Stimulated activated naive CD8-positive, alpha-beta T cell treated with anti-CD3 and anti-CD28 coated beads, Interleukin-15, amount 100 ng/mL, for 72 hours (primary cell): ENCODE measurements at places on chromosomes 2 and 18.
A peak's percentile ranks its signal among the peaks of the same experiment; 100 is the strongest.

GRCh38 chr2:186544255-186544675 is 45.6 kb upstream of the ITGAV start:
- DNase-seq: no peak

DNA sequence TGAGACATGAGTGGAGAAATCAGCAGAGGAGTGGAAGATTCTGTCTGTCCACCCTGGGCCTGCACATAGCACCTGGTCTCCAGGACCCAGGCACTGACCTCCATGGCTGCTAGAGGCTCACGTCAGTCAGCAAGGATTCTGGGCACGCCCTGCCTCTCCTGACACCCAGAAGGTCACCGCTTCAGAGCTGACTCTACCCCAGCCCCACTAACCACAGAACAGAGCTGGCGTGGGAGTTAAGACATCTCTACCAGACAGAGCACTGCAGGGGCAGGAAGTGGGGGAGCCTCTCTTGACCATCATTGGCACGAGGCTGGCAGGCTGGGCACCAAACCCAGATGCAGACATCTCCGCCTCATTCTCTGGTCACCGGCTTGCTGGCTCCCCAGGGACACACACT is 3.0 kb downstream of the ADCY3 start:
- peak; percentile 66 for DNase-seq

DNA sequence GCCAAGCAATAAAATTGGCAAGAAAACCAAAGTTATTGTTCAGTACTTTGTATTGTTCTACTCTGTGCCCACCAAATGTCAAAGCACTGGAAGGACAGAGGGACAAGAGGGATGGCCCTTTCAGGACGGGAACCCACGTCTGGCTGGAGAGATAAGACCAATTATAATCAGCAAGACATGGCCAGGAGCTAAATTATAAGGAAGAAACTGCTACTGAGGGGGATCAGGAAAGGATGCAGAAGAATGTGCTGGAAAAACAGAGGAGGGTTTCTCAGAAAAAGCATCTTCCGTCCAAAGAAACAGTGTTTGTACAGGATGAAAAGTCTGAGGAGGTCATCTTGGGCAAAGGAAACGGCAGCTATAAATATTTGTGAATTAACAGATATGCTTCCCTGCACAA is 46.4 kb upstream of the NARS1 start:
- no peak for DNase-seq

GRCh38 chr2:8219631-8220355 is 462.1 kb upstream of the ID2 start:
- no peak for DNase-seq

DNA sequence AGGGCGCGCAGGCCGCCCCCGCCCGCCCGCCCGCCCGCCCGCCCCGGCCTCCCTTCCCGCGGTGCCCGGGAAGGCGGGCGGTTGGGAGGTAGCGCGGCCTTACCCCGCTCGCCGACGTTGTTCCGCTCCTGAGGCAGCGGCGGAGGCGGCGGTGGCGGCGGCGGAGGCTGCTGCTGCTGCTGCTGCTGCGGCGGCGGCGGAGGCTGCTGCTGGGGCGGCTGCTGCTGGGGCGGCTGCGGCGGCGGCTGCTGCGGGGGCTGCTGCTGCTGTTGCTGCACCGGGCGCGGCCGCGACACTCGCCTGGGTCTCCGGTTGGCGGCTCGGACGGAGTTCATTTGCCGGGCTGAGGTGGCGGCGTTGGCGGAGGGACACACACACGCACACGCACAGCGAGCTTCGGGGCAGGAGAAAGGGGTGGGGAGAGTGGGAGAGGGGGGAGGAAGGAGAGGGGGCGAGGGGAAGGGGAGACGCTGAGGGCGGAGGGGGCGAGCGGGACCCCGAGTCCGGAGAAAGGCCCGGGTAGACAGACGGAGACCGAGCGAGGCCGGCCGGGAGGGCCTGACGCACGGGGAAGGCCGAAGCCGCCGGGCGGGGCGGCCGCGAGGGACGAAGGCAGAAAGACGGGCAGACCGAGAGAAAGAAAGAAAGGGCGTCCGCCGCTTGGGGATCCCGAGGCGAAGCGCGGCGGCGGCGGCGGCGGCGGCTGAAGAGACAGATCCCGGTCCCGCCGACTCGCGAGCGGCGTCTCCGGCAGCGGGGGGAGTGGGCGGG is 727 bp downstream of the FBXO11 start:
- DNase-seq: peak; percentile 69

GRCh38 chr18:24726727-24727492 is 266.5 kb downstream of the HRH4 start:
- DNase-seq: peak; percentile 45
